ENCODE measurements at places on chromosomes 4 and X.
A peak's percentile ranks its signal among the peaks of the same experiment; 100 is the strongest.

DNA sequence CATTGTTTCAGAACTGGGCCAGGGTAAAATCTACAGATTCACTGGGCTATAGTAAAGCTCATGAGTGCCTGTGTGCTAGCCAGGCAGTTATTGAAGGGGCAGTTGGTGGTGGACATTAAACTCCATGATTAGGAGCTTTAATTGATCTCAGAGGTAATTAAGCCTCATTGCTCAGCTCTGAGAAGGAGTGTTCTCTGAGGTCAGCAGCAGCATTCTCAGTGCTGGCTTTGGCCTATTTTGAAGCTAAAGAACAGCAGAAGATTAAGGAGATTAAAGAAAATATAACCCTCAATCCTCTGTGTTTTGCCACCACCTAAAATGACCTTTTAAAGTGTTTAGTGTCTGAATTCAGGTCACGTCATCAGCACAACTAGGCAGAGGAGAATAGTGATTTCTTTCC, 42.5 kb downstream of the EGF start:
- no peak for DNase-seq

GRCh38 chr4:742742-743311, 37.2 kb downstream of the PCGF3 start:
- DNase-seq: peak; percentile 88

- DNase-seq: no peak
Measured at GRCh38 chr4:127120441-127121090, 512.2 kb upstream of the INTU start.

GRCh38 chr4:44632089-44632488, 19.3 kb downstream of the YIPF7 start:
- no peak for DNase-seq

- DNase-seq: no peak
Measured at GRCh38 chr4:148017801-148018200, 285.9 kb downstream of the ARHGAP10 start.

DNA sequence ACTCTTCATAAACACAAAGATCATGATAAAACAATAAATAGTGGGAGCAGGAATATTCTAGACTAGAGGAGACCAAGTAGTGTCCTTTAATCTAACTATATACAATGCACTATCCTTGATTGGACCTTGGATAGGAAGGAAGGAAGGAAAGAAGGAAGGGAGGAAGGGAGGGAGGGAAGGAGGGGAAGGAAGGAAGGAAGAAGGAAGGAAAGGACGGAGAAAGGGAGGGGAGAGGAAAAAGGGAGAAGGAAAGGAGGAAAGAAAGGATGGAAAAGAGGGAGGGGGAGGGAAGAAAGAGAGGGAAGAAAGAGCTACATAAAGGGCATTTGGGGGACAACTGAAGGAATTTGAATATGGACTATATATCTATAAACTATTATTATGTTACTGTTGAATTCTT, 95.0 kb upstream of the SMARCAD1 start:
- no peak for DNase-seq

- DNase-seq: peak; percentile 76
Measured at GRCh38 chr4:15702941-15703403, at the start of gene BST1. Gene BST1 (plus strand): TSS chr4:15703065. CDS start chr4:15703145, 80 bp downstream.

- no peak for DNase-seq
Measured at GRCh38 chrX:9676738-9677097, 88.9 kb downstream of the GPR143 start.

- DNase-seq: no peak
Measured at GRCh38 chr4:138062929-138063328, 179.2 kb downstream of the SLC7A11 start.

GRCh38 chrX:8279323-8279722, 108.3 kb upstream of the VCX2 start:
- no peak for DNase-seq

GRCh38 chr4:145732001-145732815, 52.3 kb downstream of the C4orf51 start:
- no peak for DNase-seq

DNA sequence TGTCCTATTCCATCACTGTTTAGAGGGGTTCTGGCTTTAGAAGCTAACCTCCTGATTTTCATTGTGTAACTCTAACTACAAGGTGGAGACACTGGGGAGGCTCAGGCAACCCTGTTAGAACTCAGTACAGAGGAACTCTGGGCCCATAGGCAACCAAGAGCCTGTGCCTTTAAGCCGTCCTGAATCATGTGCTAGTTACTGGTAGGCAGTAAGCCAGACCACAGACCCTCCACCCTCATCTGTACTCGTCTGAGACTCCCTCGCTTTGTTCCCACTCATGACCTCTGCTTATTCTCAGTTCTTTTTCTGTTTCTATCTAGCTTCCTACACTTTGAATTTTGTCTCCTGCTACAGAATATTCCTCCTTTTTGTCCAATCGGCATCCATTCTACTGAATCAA, 31.4 kb downstream of the TBC1D1 start:
- DNase-seq: no peak

- no peak for DNase-seq
Measured at GRCh38 chr4:7831330-7831729, 108.3 kb downstream of the AFAP1 start.

GRCh38 chr4:10640561-10641201, 43.9 kb downstream of the CLNK start:
- no peak for DNase-seq

GRCh38 chr4:137644201-137644600, 111.9 kb upstream of the PCDH18 start:
- DNase-seq: no peak

- DNase-seq: no peak
Measured at GRCh38 chr4:57488366-57489162, 378.4 kb upstream of the IGFBP7 start.

- no peak for DNase-seq
Measured at GRCh38 chr4:76758996-76759395, 138.9 kb downstream of the SOWAHB start.

- no peak for DNase-seq
Measured at GRCh38 chrX:123713841-123714240, 19.0 kb downstream of the THOC2 start.

- DNase-seq: no peak
Measured at GRCh38 chr4:23122666-23123400, 430.1 kb downstream of the GBA3 start.

GRCh38 chrX:149198980-149199732, 305.9 kb downstream of the IDS start:
- no peak for DNase-seq

DNA sequence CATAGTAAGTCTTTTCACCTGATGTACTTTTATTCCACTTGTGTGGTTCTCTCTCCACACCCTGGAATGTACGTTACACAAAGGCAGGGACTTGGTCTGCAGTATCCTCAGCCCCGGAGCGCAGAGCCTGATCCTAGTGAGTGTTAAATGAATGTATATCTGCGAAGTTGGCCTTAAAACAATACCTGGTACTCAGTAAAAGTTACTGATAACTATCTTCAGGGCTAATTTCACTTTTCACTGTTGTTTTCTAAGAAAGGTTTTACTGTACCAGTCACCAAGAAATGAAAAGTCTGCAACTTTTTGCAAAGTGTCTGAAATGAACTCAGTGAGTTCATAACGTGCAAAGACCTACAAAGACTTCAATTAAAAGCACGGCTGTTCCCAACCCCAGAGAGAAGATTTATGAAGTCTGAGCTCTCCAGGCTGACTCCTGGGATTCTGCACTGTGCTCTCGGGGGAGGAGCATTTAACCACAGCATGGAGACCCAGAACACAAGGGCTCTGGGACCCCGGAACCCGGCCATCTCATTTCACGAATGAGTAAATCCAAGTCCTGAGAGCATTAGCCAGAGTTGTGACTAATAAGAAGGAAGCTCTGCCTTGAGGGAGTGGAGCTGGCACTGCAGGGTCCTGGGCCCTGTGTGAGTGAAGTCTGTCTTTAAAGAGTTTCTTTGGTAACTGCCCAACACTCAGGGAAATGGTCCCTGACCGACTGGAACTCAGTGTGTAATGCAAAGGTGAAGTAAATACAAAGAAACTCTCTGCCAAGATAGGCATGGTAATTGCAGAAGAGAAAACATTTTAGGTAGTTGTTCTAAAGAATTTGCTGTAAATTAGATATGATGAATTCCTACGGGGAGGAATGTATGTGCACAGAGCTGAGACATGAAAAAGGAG, 165.8 kb downstream of the NSUN7 start:
- no peak for DNase-seq

GRCh38 chr4:151004222-151004621, 10.9 kb downstream of the LRBA start:
- no peak for DNase-seq

DNA sequence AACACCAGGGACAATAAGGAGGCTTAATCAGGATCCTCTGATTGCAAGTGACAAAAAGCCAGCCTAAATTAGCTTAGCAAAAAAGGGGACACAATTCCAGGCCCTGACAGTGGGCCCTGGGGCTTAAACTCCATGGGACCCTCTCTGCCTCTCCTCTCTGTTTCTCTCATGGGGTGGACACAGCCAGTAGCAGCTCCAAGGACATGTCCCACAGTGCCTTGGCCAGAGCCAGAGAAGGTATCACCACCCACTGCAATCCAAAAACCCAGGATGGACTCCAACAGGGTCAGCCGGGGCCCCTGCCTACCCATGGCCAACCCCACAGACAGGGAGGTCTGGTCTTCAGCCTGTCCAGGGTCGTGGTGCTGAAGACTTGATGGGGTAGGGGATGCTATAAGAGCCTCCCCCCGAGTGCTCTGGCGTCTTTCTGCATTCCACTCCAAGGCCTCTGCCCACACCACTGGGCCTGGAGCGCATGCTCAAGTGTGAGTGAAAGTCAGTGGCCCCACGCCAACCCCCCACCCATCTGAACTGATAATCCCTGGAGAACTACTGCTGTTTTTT, 19.7 kb upstream of the PPP2R2C start:
- DNase-seq: no peak

DNA sequence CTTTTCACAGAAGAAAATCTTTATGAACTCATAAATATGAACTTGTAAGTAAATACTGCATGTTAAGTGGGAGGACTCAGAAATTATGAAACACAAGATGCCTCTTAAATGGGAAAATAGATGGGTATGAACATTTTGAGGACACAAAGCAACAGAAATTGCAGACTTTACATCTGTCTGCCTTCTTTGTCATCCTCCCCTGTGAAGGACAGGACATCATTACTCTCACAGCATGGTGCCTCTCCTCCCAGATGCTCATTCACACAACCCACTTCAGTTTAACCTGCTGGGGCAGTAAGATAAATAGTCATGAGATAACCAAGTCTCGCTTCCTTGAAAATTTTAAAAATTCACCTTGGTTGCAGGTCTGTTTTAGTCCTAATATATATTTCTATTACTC, 144.5 kb downstream of the APBB2 start:
- DNase-seq: no peak

- no peak for DNase-seq
Measured at GRCh38 chrX:69280933-69281332, 115.7 kb upstream of the PJA1 start.

- peak; percentile 62 for DNase-seq
Measured at GRCh38 chrX:12771445-12772069, 19.7 kb upstream of the PRPS2 start.

DNA sequence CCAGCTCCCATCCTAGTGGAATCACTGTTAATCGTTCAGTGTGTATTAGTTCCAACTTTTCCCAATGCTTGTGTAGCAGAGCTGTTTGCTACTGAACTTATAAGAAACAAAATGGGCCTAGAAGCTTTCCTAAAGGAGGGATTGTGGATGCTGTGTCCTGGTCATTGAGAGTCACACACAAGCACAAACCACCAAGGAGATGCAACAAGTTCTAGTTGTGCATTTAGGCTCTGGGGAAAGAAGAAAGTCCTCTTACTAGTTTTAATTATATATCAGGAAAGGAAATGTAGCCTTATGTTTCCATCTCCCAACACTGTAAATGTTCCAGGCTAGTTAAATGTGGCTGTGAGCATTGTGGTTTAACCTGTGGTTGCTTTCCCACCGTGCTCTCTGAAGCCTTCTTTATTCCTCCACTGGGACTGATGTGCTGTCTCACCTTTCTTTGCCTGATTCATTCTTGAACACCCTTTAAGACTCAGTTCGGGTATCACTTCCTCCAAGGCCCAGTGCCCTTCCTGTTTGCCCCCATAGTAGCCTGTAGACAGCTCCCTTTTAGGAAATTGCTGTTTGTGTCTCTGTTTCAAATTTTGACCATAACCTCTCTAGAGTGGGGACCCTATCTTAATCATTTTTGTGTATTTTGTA, 34.3 kb downstream of the ATP10D start:
- DNase-seq: peak; percentile 60

DNA sequence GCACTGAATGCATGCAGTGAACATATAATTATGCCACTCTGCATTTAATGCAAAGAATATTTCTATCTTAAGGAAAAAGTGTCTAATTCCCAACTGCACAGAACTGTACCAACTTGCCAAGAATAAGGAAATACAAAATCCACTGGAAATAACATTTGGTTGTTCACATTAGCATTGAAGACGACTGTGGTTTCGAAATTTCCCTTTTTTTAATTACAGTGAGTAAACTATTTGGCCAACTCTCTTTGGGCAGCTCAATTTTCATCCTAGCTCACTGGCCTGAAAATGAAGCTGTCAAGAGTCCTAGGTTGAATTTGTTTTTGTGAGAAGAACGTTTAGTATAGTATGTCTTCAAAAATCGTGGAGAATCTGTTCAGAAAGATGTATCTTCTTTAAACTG, 81.6 kb upstream of the MID1 start:
- no peak for DNase-seq

DNA sequence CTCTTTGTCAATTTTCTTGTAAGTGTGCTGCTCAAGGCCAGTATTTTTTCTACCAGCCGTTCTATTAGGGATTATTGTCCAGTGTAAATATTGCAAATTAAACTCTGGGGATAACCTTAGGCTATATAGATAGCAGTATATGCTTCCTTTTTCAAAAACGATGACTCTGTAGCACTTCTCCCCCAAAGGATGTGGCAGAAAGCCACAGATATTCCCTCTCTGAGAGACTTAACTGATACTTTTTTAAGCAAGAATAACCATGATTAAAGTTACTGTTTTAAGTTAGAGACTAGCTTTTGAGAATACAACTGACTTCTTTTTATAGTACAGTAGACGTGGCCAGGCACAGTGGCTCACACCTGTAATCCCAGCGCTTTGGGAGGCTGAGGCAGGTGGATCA, 130.0 kb downstream of the FHIP1A start:
- no peak for DNase-seq

Measured in germinal center (tissue), 1 donor.